ENCODE measurements at places on chromosomes 16 and 17.

DNA sequence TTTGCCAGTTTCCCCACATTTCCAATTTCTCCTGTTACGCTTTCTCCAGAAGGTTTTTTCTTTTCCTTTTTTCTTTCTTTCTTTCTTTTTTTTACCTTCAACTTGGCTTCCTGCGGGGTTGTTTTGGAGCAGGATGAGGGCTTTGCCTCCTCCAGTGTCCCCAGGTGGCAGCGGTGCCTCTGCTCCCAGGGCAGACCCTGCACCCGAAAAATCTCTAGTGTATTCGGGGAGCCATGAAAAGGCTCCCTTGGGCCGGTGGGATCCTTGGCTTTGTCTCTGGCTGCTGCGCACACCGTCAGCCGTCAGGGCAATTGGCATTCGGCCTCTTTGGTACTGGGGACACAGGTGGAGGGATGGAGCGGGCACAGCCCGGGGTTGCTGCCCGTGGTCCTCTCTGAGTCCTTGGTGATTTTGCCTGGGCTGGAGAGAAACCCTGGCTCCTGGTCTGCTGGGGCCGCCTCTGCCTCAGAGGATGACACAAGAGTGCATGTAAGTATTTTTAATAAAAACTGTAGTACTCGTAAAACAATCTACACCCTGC lies 846 bp downstream of the ITGB3 start:
- no peak for DNase-seq

- DNase-seq = peak; percentile 93
Measured at GRCh38 chr16:75251280-75252048, at the start of gene BCAR1. Gene BCAR1, minus strand, starts transcription at chr16:75251624. Its CDS starts 142 bp downstream, at chr16:75251482.

DNA sequence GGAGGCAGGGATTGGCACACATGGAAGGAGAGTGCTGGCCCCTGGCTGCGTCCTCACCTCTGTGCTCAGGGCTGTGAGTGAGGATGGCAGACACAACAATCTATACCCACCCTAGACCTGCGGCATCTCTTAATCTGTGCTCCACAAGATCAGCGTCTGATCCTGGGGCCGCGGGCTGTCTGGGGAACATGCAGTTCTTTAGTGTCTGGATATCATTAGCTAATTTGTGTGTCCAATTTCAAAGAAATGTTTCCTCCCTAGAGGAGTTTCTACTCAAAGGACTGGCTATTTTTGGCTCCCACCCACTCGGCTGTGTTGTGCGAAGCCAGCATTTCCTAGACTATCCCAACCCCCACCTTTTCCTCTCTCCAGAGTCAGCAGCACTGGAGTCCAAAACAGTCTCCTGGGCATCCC lies 93.8 kb downstream of the GRIN2A start:
- DNase-seq = no peak

- no peak for DNase-seq
Measured at GRCh38 chr17:40956401-40957254, 10.1 kb downstream of the KRT39 start.

- peak; percentile 16 for DNase-seq
Measured at GRCh38 chr16:66382171-66382965, 15.9 kb downstream of the CDH5 start.

DNA sequence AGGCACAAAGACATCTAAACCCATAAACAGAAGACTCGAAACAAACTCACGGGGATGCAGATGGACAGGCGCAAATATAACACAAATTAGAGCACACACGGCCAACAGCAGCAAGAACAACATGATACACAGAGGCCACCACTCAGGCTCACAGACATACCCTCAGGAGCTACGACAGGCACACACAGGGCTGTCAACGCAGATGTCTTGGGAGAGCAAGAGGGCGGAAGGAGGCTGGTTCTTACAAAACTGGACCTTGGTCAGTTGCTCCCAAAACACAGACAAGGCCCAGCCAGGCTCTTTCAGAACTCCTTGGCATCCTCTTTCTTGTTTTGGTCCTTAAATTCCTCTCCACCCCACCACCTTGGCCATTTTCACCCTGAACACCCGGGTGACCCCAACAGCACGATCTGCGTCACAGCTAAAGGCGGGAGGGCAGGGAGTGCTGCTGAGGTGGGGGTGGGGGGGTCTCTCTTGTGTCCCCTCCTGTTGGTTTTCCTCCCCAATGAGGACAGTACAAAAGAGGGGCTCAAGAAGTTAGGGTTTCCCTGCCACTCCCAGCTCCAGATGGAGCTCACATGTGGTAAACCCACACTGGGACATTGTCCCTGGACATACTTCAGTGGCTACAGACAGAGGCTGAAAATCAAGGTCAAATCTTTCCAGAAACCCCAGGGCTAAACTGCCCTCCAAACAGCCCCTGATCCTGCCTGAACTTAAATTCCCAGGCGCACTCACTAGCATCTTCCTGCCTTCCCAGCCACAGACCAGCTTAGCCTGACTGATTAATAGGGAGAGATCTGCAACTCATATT lies 221.3 kb downstream of the C16orf78 start:
- DNase-seq = no peak

- no peak for DNase-seq
Measured at GRCh38 chr17:45334231-45334630, 17.4 kb upstream of the MAP3K14 start.

DNA sequence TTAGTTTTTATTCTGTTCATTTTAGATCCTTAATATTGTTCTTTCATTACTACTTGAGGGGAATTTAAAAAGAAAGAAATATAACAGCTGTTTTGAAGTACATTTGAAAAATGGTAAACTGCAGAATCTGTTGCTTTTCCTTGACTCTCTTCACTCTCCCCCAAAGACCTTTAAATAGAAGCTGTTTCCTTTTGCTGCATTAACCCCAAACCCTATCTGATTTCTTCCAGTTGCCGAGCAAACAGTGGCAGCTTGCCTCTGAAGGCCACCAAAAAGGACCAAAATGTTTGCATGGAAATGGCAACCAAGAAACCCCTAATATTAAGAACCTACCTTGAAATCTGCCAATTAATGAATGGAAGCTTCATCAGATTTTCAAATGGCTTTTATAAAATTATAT lies 37.1 kb downstream of the PRKCA start:
- DNase-seq = no peak

- no peak for DNase-seq
Measured at GRCh38 chr16:62076886-62077285, 40.6 kb upstream of the CDH8 start.

DNA sequence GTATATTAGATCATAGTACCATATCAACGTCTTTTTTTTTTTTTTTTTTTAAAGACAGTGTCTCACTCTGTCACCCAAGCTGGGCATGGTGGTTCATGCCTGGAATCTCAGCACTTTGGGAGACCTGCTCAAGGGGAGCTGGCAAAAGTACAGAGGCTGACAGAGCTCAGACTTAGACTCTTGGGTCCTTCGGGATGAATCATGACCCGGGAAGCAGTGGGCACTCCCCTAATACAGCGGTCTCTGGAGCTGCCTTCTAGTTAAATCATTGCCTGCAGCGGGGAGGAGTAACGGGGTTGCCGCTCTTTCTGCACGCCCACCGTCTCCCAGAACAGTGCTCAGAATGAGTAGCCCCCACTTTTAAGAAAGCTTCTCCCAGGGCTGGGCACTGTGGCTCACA lies 174.4 kb downstream of the CPPED1 start:
- no peak for DNase-seq

DNA sequence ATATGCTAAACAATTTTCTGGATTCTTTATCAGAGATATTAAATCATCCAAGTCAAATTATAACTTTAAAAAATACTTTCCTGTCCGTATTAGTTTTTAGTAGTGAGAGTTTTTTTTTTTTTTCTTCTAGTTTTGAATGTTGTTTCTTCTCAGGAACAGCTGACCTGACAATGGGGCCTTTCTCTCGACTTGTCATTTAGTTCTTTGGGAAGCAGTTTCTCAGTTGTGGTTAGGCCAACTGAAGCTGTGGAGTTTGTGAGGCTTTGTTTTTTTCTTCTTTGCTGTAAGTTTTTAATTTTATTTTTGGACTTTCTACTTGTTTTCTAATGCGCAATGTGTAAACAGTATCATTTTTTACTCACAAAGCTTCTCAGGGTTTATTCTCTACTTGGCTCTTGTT lies 140.8 kb downstream of the FTO start:
- DNase-seq = no peak

- no peak for DNase-seq
Measured at GRCh38 chr17:72432881-72433280, 312.1 kb downstream of the SOX9 start.

GRCh38 chr17:64410750-64411490 lies 20.3 kb upstream of the PECAM1 start:
- DNase-seq = no peak

GRCh38 chr17:81564778-81565177 lies 12.6 kb upstream of the FAAP100 start:
- no peak for DNase-seq

DNA sequence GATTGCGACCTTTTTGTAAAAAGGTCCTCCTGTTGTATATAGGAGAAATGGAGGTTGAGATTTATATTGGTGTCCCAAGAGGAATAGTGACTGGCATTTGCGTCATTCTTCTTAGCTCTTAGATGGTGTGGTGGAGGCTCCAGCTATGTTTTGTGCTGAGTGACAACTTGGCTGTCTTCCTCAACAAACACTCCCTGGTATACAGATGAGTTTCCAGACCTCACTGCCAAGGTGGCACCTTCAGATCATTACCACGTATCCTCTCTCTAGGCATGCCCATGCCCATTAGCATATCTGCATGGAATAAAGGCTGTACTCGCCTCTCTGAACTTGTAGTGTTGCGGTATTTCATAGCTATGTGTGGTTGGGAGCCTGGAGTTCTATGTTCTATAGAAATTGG lies 120.0 kb downstream of the MAP2K4 start:
- DNase-seq = no peak

- DNase-seq = no peak
Measured at GRCh38 chr17:47962901-47963300, 5.2 kb upstream of the PRR15L start.

- no peak for DNase-seq
Measured at GRCh38 chr17:81221842-81222619, 734 bp downstream of the CEP131 start.

GRCh38 chr16:24822542-24822941 lies 23.2 kb upstream of the SLC5A11 start:
- DNase-seq = no peak

GRCh38 chr16:68590201-68590994 lies 51.3 kb downstream of the ZFP90 start:
- DNase-seq = peak; percentile 94

DNA sequence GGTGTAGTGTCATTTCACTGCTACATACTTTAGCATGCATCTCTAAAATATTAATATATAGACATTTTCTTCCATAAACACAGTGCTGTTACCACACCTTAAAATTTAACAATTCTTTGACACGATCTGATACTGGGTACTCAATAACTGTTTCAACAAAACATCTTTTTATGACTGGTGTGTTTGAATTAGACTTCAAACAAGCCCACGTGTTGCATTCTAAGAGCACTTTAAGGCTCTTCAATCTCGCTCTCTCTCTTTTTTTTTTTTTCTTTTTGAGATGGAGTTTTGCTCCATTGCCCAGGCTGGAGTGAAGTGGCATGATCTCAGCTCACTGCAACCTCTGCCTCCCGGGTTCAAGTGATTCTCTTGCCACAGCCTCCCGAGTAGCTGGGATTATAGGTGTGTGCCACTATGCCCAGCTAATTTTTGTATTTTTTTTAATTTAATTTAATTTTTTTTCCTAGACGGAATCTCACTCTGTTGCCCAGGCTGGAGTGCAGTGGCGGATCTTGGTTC lies 15.8 kb upstream of the SLC46A1 start:
- no peak for DNase-seq

DNA sequence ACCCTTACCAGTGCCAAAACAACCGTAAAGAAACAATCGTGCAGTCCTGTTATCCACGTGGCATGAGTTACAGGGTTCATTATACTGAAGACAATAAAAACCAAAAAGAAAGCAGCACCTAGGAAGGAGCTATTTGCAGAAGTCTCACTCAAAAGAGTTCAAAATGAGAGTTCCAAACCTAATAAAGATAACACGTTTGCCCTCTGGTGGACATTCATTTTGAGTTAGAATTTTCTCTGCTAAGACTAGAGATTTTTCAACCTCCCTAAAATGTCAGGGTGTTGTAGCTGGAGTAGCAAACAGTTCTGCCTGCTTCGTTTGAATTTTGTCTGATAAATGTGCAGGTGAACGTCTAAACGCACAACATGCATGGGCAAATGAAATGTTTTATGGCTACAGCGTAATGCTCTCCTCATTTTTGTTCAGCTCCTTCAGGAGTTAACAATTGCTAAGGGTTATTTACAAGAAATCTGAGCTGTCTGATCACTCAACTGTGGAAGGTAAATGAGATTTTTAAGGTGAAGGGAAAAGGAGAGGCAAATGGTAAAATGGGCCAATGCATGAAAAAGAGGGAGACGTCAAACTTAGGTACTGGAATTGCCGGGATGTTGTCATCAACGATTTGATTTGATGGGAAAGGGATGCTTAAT lies 1067.9 kb upstream of the EEF2KMT start:
- DNase-seq = no peak

DNA sequence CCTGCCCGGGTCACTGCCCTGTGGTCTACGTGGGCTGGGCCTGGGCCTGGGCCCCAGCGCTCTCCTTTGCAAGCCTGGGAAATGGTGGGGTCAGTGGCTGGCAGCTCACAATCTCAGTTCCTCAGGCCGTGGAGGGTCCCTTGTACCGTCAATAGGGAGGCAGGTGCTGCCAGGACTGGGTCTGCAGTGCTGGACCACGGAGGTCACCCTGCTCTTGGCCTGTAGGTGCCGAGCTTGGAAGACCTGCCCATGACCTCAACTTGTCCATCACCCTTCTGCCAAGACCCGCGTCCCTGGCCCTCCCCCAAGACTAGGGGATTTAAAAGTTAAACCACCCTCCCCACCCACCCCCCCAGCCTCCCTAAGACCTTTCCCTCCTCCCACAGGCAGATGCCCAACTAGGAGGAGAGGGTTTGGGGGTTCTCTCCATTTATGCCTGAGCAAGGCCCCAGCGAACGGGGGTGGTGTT lies 2.5 kb downstream of the TBX2 start:
- DNase-seq = no peak

GRCh38 chr17:42659079-42659931 lies at the start of gene TUBG2:
Gene TUBG2, plus strand, starts transcription at chr17:42659284. Its CDS starts 220 bp downstream, at chr17:42659504.
- peak; percentile 96 for DNase-seq
